Stimulated activated CD4-positive, alpha-beta T cell treated with anti-CD3 and anti-CD28 coated beads, Interleukin-4, amount 100 ng/mL, for 48 hours (primary cell): ENCODE measurements at places on chromosomes 16 and 17.

- no peak for DNase-seq
Measured at GRCh38 chr17:58913971-58914769, 158.5 kb downstream of the PPM1E start.

- DNase-seq = no peak
Measured at GRCh38 chr17:45722161-45722560, 62.0 kb upstream of the CRHR1 start.

- no peak for DNase-seq
Measured at GRCh38 chr16:87216148-87216840, 100.9 kb downstream of the C16orf95 start.

DNA sequence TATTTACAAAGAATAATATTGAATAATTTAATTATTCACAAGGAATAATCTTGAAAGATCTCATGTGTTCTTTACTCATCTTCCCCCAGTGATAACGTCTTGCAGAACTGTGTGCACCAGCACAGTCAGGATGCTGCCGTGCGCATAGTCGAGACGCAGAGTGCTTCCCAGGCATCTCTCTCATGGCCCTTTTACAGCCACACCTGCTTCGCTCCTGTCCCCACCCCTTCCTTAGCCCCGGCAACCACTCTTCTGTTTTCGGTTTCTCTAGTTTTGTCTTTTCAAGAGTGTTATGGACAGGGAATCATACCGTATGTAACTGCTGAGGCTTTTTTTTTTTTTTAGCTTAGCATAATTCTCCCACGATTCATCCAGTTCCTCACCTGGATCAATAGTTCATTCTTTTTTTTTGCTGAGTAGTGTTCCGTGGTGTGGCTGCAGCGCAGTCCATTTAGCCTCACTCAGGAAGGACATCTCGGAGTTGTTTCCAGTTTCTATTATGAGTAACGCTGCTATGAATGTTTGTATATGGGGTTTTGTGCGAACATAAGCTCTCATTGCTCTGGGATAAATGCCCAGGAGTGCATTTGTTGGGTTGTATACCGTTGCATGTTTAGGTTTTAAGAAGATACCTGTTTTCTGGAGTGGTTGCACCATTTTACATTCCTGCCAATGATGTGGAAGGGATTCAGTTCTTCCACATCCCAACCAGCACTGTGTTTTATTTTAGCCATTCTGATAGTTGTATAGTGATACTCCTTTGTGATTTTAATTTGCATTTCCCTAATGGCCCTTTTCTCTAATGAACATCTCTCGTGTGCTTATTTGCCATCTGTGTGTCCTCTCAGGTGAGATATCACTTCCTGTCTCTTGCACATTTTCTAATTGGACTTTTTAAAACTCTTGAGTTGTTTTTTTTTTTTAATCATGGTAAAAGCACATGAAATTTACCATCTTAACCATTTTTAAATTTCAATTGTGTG is 47.6 kb downstream of the SEC14L1 start:
- DNase-seq = no peak

- DNase-seq = no peak
Measured at GRCh38 chr17:841313-841712, 59.2 kb downstream of the MRM3 start.

DNA sequence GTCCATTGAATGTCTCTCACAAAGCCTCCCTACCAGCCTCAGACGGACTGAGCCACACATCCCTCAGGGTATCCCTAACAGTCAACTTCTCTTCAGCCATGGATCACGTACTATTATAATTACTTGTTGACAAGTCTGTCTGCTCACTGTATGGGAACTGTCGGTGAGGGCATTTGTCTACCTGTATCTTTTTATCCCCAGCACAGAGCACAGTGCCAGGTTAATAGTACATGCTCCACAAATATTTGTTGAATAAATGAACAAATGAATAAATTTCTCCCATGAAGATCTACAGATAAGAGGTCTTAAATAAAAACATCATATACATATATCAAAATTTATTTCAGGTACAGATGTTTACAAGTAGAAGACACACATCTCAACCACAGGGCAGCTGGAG is 414.0 kb downstream of the SOX9 start:
- no peak for DNase-seq

GRCh38 chr16:50708373-50709060 is 15.1 kb downstream of the NOD2 start:
- no peak for DNase-seq

DNA sequence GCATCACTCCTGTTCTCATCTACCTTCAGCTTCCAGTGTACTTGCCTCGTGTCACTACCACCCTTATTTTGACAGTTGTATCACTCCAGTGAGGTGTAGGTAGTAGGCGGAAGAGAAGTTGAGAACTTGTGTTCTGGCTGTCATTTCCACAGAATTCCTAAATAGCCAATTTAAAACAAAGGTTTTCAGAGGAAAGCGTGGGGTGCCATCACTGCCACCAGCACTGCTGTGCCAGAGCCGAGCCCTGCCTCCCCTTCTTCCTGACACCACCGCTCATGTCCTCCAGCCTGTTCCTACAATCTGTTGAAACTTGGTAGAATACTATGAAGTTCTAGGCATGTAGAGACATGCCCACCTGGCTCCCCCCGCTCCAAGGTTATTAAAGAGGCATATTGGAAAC is 215.8 kb downstream of the TANC2 start:
- DNase-seq = no peak

GRCh38 chr17:39595294-39595693 is 12.4 kb downstream of the NEUROD2 start:
- no peak for DNase-seq

DNA sequence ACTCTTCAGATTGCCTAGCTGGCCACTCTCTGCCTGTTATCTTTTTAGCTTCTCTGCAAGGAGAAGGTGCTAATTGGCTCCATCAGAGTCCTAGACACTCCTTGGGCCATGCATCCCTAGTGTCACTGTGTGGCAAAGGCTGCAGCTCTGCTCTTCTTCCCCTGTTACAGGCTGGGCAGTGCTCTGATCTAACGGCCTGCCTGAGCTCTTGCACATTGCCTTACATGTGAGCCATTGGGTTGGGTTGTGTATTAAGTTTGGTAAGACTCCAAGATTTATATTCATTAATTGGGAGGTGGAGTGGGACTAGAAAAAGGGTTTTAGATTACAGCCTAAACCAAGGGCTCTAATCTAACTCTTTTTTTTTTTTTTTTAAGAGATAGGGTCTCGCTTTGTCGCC is 23.0 kb upstream of the SYT17 start:
- DNase-seq = no peak

DNA sequence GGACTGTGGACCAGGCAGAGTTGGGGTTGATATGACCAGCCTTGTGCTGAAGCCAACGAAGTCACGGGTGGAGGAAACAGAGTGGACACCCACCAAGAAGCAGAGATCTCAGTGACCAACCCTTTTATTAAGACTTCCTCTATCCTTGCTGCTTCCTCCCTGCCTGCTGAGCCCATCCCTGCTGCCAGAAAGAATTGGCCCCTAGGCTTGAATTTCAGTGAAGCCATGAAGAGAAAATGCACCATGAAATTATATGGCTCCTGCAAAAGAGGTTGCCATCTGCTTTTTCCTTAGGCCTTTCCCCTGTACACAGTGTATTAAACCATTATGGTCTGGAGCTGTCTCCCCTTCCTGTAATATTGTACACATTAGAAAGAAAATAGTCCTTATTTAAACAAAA is 246.7 kb downstream of the HS3ST3B1 start:
- no peak for DNase-seq

DNA sequence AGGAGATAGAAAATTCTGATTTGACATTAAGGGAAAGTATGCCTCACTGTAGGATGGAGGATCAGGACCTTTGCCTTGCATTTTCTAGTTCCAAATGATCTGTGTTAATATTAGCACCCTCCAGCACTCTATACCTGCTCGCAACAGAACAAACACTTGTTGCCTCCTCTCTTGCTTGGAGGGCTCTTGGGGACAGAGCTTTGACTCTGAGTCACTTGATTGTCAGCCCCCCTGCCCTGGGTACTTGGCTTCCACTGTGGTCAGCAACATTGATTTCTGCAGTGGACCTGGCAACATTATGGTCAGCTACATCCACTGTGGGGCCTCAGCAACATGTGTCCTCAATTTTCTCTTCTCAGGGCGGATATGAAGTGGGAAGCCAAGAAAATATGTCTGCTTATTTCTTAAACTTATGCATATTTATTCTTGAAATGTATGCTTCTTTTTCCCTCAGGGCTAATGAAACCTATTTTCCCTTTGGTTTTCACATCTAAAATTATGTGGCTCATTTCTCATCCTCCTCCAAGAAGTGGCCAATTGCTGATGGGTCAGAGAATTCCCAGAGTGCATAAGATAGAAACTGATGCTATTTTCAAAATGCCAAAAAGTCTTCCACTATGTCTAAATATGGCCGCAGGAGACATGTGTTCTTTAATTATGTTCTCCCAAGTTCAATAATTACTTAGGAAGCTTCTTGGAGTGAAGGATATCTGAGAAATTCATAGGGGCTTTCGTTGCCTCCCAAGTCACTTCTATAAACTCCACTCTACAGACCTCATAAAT is 94.6 kb upstream of the SMIM36 start:
- no peak for DNase-seq

DNA sequence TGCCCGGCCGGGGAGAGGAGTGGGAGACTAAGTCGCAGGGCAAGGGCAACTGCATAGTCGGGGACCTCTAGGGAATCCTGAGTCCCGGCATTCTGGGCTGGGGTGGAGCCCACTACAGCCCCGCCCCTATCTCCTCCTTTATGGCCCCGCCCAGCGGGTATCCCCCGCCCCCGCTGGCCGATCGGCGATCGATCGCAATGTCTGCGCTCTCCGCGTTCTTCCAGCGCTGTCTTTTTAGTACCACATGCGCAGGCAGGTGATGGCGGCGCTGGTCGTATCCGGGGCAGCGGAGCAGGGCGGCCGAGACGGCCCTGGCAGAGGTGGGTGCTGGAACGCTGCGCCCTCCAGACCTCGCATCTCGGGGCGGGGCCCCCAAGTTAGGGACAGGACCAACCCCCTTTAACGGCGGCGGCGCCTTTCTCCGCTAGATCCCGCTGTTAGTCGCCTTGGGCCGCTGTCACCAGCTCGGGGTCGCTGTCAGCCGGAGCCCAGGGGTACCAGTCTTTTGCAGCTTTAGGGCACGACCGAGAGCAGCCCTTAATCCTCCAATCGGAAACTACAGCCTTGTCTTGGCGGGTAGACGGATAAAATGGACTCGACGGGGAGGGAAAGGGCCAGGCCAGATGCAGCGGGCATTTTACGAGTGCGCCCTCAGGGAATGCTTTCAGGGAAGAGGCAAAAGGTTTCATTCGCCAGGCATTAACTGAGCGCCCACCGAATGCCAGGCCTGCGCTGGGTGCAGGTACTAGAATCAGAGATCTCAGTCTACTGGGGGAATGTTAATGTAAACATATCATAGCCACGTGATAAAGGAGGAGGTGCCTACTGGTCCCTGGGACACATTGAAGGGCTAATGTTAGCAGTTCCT is at the start of gene DPH1:
Gene DPH1 (plus strand): TSS at position 243 of the 868 bp plus-strand sequence. CDS start 17 bp downstream, at position 260.
- peak; percentile 83 for DNase-seq
